ENCODE measurements at places on chromosomes 16 and 17. TPM values are rescaled to one million over a fixed set of nuclear protein-coding genes. Genes with fewer than 3 reads are reported as not detected.

MT1E gene
- 18.5 TPM for total RNA-seq

NXPH3 gene
- total RNA-seq = 0.61 TPM

CCDC154 gene
- under 0.01 TPM for total RNA-seq

CDR2L gene
- total RNA-seq = 18.8 TPM

ETV4 gene
- total RNA-seq = 13.3 TPM

PABPN1L gene
- not detected for total RNA-seq

TVP23A gene
- not detected for total RNA-seq

BIRC5 gene
- total RNA-seq = 64.4 TPM

CCL5 gene
- total RNA-seq = 0.15 TPM

KCNH6 gene
- under 0.01 TPM for total RNA-seq

ZNF598 gene
- 18.2 TPM for total RNA-seq

TMEM238L gene
- total RNA-seq = not detected

KRTAP2-2 gene
- not detected for total RNA-seq

GRAP gene
- total RNA-seq = 19.0 TPM

TMEM235 gene
- total RNA-seq = 0.46 TPM

GCSH gene
- 12.5 TPM for total RNA-seq

TEKT1 gene
- total RNA-seq = not detected

PRAC1 gene
- total RNA-seq = not detected

GDPD3 gene
- total RNA-seq = 0.32 TPM

SLC13A5 gene
- total RNA-seq = not detected

TNK1 gene
- not detected for total RNA-seq

BRIP1 gene
- total RNA-seq = 8.2 TPM

KCTD19 gene
- not detected for total RNA-seq

KRT28 gene
- not detected for total RNA-seq

OTOA gene
- 0.15 TPM for total RNA-seq

PRSS33 gene
- not detected for total RNA-seq

CACNG1 gene
- total RNA-seq = not detected

RNF166 gene
- 24.9 TPM for total RNA-seq

MVD gene
- 79.2 TPM for total RNA-seq

NOD2 gene
- total RNA-seq = 0.30 TPM

OR1F1 gene
- total RNA-seq = not detected

SCGB1C2 gene
- total RNA-seq = not detected

ALOX15B gene
- total RNA-seq = not detected

TOX3 gene
- not detected for total RNA-seq

KRT35 gene
- total RNA-seq = not detected

ARL5C gene
- not detected for total RNA-seq

ATP2C2 gene
- total RNA-seq = not detected

PRDM7 gene
- total RNA-seq = not detected

SLC16A5 gene
- 8.8 TPM for total RNA-seq

MGAT5B gene
- 0.97 TPM for total RNA-seq

SYNGR2 gene
- total RNA-seq = 28.3 TPM

ITPRIPL2 gene
- total RNA-seq = 43.2 TPM

IFT20 gene
- 84.1 TPM for total RNA-seq

CETP gene
- total RNA-seq = 1.5 TPM

ITGAD gene
- not detected for total RNA-seq

SDK2 gene
- not detected for total RNA-seq

NDEL1 gene
- total RNA-seq = 39.3 TPM

PERCC1 gene
- not detected for total RNA-seq

SPAG9 gene
- 67.8 TPM for total RNA-seq

NIP7 gene
- total RNA-seq = 48.5 TPM

All from epithelial cell of umbilical artery (primary cell).